ENCODE measurements at places on chromosomes 16 and 17.
A peak's percentile ranks its signal among the peaks of the same experiment; 100 is the strongest.

GRCh38 chr17:73432624-73433190, 120.9 kb upstream of the CDC42EP4 start:
- H3K27me3 ChIP-seq: no peaks in the 10 kb centered on the region
- no peaks in the 10 kb centered on the region for H3K4me1 ChIP-seq
- no peaks in the 10 kb centered on the region for H3K36me3 ChIP-seq
- DNase-seq: no peak
- no peak overlapping the region for H3K4me3 ChIP-seq

DNA sequence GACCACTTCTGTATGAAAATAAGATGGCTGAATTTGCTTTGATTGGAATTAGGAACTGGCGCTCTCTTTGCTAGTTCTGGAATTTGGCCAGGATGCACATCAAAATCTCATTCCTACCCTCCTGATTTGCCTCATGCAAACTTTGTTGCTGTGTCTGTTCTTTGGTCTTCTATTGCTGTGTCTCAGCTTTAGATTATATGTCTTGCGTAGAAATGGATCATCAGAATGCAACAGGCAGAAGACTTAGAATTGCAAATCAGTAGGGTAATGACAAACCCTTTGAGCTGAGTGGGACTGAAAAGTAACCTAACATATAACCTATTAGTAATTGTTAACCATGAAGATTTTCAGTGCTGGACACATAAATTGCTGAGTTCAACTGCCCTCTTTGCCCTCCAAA, 30.3 kb downstream of the RAD51C start:
- H3K27me3 ChIP-seq: no peaks in the 10 kb centered on the region
- H3K4me1 ChIP-seq: no peaks in the 10 kb centered on the region
- no peak overlapping the region for H3K4me3 ChIP-seq

GRCh38 chr17:4389079-4389478, 22.6 kb upstream of the UBE2G1 start:
- H3K27me3 ChIP-seq: no peaks in the 10 kb centered on the region
- H3K27ac ChIP-seq: no peak overlapping the region
- no peaks in the 10 kb centered on the region for H3K36me3 ChIP-seq
- no peak overlapping the region for H3K4me3 ChIP-seq
- DNase-seq: no peak

- no peak overlapping the region for H3K27ac ChIP-seq
- H3K27me3 ChIP-seq: no peaks in the 10 kb centered on the region
- H3K36me3 ChIP-seq: no peaks in the 10 kb centered on the region
- no peaks in the 10 kb centered on the region for H3K4me1 ChIP-seq
- DNase-seq: no peak
Measured at GRCh38 chr16:86378831-86379504, 131.4 kb upstream of the FOXF1 start.

DNA sequence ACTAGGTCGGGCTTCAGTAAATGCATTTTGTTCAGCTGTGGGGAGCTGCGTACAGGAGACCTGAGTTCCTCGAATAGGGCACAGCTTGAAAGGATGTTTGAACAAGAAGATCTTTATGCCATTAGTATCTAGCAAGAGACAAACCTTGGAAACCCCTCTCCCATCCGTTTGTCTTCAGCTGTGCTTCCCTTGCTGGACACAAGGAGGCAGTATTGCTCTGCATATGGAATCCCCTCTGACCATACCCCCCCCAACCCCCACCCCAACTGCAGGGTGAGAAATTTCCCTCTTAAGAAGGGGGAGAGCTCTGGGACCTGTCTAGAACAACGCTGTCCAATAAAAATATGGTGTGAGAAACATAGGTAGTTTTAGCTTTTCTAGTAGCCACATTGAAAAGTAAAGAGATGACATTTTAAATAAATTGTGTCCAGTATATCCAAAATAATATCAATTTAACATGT, 1.6 kb downstream of the MRM1 start:
- H3K4me1 ChIP-seq: peaks cover 3% of the 10 kb centered on the region
- no peaks in the 10 kb centered on the region for H3K27me3 ChIP-seq
- no peaks in the 10 kb centered on the region for H3K36me3 ChIP-seq
- H3K4me3 ChIP-seq: peak overlapping the region; percentile 95
- no peak overlapping the region for H3K27ac ChIP-seq

DNA sequence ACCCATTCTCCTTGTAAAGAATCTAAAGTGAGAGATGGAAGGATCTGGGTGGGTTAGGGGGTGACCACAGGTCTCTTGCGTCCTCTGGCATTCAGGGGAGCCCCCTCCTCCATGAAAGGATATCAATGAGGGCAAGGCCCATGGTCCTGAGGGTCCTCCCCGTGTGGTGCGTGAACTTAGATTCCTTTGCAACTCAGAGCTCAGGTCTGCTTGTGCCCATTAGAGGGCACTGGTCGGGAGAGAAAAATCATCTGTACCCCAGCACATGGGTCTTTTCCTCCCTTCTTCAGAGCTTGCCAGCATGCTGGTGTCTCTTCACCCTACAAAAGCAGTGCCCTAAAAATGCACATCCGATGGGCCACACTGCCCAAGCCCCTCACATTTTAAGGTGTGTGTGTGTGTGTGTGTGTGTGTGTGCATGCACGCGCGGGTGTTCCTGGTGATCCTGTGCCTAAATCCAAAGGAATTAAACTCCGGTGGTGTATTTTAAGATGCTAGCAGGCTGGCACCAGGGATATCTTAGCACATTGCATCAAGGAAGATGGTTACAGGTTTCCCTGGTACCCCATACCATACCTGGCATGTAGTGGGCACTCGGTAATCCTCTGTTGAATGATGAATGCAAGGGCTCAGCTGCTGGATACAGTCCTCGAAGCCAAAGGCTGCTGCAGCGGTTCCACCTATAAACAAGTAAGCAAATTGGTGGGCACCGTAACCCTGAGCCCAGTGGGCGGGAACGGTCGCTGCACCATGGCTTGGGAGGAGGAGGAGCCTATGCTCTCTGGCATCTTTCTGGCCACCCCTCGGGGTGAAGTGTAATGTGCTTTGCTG, 4.7 kb downstream of the C1QTNF1 start:
- H3K36me3 ChIP-seq: no peaks in the 10 kb centered on the region
- H3K27me3 ChIP-seq: no peaks in the 10 kb centered on the region
- no peak overlapping the region for H3K4me3 ChIP-seq

- no peaks in the 10 kb centered on the region for H3K36me3 ChIP-seq
- no peaks in the 10 kb centered on the region for H3K27me3 ChIP-seq
- H3K4me3 ChIP-seq: no peak overlapping the region
- no peak overlapping the region for H3K27ac ChIP-seq
- DNase-seq: no peak
Measured at GRCh38 chr16:65769776-65770438, 596.6 kb upstream of the CDH5 start.

- DNase-seq: no peak
- no peak overlapping the region for H3K27ac ChIP-seq
- no peaks in the 10 kb centered on the region for H3K4me1 ChIP-seq
- no peaks in the 10 kb centered on the region for H3K27me3 ChIP-seq
- H3K36me3 ChIP-seq: peaks cover 17% of the 10 kb centered on the region
Measured at GRCh38 chr17:63768433-63768832, 5.0 kb downstream of the CCDC47 start.

DNA sequence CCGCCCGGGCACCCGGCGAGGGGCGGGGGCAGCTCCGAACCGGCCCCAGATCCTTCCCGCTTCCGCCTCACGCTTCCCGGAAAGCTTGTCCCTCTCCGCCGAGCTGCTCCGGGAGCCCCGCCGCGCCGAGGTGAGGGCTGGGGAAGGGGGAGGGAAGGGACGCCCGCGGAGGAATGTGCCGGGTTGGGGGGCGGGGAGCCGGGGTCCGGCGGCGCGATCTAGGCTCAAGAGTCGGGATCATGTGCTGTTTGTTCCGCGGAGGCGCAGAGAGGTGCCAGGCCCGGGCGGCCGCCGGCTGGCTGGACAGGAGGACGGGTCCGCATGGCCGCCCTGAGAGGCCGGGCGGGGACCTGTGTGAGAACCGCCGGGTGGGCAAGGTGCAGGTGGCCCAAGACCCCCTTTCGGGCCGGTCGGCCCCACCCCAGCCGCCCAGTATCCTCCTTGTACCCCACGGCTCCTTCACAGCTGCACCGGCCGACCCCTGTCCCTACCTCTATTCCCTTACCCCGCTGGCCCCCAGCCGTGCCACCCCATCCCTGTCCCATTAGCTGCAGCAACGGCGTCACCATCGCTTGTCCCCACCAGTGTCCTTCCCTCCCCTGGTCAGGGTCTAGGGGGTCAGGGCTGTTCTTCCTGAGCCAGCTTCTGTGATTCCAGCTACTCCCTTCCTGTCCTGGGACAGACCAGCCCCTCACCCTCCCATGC, 429 bp downstream of the KIF1C start:
- peaks cover 22% of the 10 kb centered on the region for H3K36me3 ChIP-seq
- H3K27me3 ChIP-seq: no peaks in the 10 kb centered on the region
- H3K4me3 ChIP-seq: peak overlapping the region; percentile 99

DNA sequence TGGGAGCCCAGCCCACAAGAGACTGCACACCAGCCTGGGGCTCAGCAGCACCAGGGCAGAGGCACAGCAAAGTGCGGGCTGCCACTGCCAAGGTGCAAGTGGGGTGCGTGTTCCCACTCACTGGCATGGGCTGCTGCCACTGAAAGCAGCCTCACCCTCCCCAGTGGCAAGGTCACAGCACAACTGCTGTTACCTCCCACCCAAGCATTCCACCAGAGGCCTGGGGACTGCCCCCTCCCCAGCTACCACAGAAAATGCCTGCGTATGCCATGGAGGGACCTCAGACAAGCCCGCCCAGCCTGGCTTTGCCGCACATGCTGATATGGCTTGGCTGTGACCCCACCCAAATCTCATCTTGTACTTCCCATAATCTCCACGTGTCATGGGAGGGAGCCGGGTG, 33.1 kb downstream of the MEAK7 start:
- H3K4me1 ChIP-seq: no peaks in the 10 kb centered on the region
- no peaks in the 10 kb centered on the region for H3K27me3 ChIP-seq
- H3K4me3 ChIP-seq: no peak overlapping the region
- no peak overlapping the region for H3K27ac ChIP-seq
- no peak for DNase-seq
- H3K36me3 ChIP-seq: peaks cover 11% of the 10 kb centered on the region

GRCh38 chr17:60729854-60730253, 52.2 kb downstream of the BCAS3 start:
- no peak overlapping the region for H3K4me3 ChIP-seq
- DNase-seq: no peak
- no peaks in the 10 kb centered on the region for H3K27me3 ChIP-seq
- H3K27ac ChIP-seq: no peak overlapping the region
- H3K36me3 ChIP-seq: no peaks in the 10 kb centered on the region

DNA sequence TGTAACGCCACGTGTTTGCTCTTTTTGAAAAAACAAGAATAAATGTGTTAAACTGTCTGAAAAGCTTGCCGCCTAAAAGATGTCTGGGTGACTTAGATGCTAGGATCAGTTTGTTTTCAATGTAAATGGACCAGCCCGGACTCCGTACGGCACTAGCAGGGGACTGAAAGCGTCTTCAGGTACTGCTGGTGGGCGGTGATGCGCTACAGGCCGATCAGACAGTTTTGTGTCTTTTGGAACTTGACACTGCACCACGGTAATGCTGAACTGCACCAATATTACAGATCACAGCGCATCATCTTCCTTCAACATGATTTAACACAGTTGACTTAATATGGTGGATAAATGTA, 727 bp upstream of the MBTPS1 start:
- DNase-seq: no peak
- H3K27me3 ChIP-seq: no peaks in the 10 kb centered on the region
- H3K27ac ChIP-seq: peak overlapping the region; percentile 93
- no peaks in the 10 kb centered on the region for H3K36me3 ChIP-seq
- H3K4me1 ChIP-seq: no peaks in the 10 kb centered on the region
- peak overlapping the region; percentile 90 for H3K4me3 ChIP-seq

DNA sequence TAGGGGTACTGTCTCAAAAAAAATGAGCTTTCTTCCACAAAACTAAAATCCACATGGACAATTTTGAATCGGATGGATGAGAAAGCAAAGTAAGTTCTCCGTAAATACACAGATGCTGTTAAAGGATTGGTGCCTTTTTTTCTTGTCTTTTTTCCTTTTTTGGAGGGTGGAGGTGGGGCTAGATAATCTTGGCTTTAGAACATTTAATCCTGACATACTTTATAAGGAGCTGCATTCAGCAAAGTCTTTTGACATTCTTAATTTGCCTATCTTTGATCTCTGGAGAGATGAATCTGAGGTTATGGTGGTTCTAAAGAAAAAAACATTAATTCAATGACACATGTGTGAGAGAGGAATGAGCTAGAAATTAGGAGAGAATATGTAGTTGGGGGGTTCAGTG, 312.3 kb upstream of the KCNJ16 start:
- no peak overlapping the region for H3K4me3 ChIP-seq
- H3K27me3 ChIP-seq: no peaks in the 10 kb centered on the region
- no peak for DNase-seq
- H3K36me3 ChIP-seq: no peaks in the 10 kb centered on the region
- no peak overlapping the region for H3K27ac ChIP-seq

DNA sequence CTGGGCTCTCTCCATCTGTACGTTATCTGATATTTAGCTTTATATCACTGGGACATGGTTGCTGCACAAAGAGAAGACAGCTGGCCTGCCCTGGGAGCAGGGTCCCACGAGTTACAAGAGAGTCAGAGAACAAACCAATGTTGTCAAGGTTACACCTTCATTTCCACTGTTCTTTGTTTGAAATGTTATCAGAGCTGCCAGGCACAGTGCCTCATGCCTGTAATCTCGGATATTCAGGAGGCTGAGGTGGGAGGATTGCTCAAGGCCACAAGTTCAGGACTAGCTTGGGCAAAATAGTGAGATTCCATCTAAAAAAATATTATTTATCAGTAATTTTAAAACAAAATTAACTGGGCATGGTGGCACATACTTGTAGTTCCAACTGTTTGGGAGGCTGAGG, 34.6 kb downstream of the ATP6V0A1 start:
- no peaks in the 10 kb centered on the region for H3K27me3 ChIP-seq
- H3K36me3 ChIP-seq: peaks cover 65% of the 10 kb centered on the region
- H3K4me1 ChIP-seq: no peaks in the 10 kb centered on the region
- H3K27ac ChIP-seq: no peak overlapping the region
- no peak for DNase-seq

DNA sequence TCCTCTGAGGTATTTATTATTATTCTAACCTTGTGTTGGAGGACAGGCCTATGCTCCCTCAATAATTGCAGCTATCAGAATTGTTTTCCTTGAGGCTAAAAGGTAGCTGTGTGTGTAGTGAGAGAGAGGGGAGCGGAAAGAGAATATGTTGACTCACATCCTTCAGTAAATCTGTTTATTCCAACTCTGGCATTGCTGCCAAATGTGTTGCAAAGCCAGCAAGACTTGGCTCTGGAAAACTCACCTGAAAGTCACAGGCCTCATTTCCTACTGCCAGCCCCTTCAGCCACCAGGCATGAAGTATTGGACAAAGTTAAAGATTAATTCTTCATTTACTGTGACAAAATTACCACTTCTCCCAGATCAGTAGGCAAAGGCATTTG, 9.6 kb downstream of the CA10 start:
- no peak overlapping the region for H3K27ac ChIP-seq
- DNase-seq: no peak
- no peak overlapping the region for H3K4me3 ChIP-seq
- no peaks in the 10 kb centered on the region for H3K36me3 ChIP-seq
- H3K27me3 ChIP-seq: no peaks in the 10 kb centered on the region
- no peaks in the 10 kb centered on the region for H3K4me1 ChIP-seq

- no peaks in the 10 kb centered on the region for H3K27me3 ChIP-seq
- H3K27ac ChIP-seq: no peak overlapping the region
- no peaks in the 10 kb centered on the region for H3K36me3 ChIP-seq
Measured at GRCh38 chr17:77770331-77771105, 188.0 kb upstream of the TNRC6C start.

- H3K27me3 ChIP-seq: no peaks in the 10 kb centered on the region
- peak within 1 kb of the TSS; percentile 48 for H3K4me3 ChIP-seq
- H3K36me3 ChIP-seq: no peaks in the 10 kb centered on the region
- no peak within 1 kb of the TSS for H3K27ac ChIP-seq
Measured at GRCh38 chr17:62807812-62808575, at the start of gene MARCHF10. MARCHF10 (minus strand) TSS chr17:62808314; CDS start chr17:62801735, 6,579 bp downstream.

- no peaks in the 10 kb centered on the region for H3K4me1 ChIP-seq
- no peaks in the 10 kb centered on the region for H3K27me3 ChIP-seq
- H3K4me3 ChIP-seq: no peak overlapping the region
- H3K36me3 ChIP-seq: no peaks in the 10 kb centered on the region
- H3K27ac ChIP-seq: no peak overlapping the region
Measured at GRCh38 chr17:43043307-43043706, 18.3 kb downstream of the RND2 start.
